ENCODE measurements at places on chromosomes 7 and 10.

GRCh38 chr10:26435852-26436251 lies 2.3 kb upstream of the APBB1IP start:
- no peak for DNase-seq

DNA sequence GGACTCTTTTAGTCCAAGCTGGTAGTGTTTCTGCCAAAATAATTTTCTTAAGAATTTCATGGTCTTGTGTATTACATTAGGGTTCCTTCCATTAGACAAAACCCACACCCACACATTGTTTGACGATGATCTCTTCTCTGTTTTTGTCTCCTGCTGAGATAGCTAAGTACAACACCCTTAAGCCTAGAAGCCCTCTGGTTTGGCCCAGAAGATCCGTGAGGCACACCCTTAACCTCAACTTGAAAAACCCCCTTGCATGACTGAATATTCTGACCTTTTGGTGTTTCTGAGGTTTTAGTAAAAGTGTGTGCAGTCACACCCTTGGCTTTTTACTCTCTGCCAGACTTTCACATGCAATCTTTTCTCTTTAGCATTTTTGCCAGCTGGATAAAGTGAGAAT lies 29.3 kb upstream of the ERCC6 start:
- no peak for DNase-seq

- no peak for DNase-seq
Measured at GRCh38 chr7:113120647-113121046, 2.3 kb upstream of the SMIM30 start.

GRCh38 chr10:33224251-33224965 lies 110.1 kb downstream of the NRP1 start:
- no peak for DNase-seq

DNA sequence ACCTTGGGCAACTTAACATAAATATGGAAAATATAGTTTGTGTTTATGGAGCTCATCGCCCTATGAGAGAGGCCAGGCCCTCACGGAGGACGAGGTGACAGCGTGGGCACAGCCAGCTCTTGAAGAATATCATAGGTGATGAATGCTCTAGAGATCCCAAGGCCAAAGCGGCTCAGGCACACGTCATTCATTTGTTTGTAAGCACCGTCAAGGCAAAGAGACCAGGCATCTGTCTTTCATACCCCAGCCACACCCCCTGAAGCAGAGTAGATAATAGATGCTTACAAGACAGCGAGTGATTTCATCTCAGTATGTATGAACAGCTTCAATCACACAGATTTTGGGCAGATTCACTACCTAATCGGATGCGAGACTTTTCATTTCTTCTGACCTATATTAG lies 242.1 kb upstream of the C7orf33 start:
- DNase-seq: no peak

- no peak for DNase-seq
Measured at GRCh38 chr7:25887795-25888559, 264.0 kb upstream of the NFE2L3 start.

- DNase-seq: no peak
Measured at GRCh38 chr10:81027223-81027622, 489.5 kb downstream of the SH2D4B start.

DNA sequence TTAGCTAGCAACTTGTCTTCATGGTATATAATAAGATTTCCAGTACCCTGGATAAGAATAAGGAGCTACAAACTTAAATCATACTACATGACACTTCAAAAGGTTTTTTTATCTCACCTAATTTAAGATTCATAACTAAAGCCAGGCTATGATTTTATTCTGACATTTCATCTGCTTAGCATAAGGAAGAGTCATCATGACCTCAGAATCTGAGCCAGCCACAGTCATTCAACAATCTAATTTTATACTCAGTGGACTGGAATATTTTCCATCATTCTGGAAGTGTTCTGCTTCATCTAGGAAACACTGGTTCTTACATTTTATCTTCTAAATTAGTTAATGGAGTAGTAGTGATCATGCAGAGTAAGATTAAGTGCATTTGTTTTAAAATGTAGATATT lies 102.1 kb upstream of the KCND2 start:
- DNase-seq: no peak

GRCh38 chr10:6008497-6009142 lies 31.3 kb upstream of the IL15RA start:
- peak; percentile 1 for DNase-seq

DNA sequence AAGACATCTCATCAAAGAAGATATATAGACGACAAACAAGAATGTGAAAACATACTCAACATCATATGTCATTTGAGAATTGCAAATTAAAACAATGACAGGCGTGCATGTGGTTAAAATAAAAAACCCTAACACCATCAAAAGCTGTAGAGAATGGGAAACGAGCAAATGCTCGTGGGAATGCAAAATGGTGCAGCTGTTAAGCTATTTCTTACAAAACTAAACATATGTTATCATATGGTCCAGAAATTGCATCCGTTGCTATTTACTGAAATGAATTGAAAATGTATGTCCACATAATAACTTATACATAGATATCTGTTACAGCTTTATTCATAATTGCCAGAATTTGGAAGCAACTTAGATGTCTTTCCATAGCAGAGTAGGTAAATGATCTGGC lies 574.4 kb downstream of the TNS3 start:
- DNase-seq: no peak

DNA sequence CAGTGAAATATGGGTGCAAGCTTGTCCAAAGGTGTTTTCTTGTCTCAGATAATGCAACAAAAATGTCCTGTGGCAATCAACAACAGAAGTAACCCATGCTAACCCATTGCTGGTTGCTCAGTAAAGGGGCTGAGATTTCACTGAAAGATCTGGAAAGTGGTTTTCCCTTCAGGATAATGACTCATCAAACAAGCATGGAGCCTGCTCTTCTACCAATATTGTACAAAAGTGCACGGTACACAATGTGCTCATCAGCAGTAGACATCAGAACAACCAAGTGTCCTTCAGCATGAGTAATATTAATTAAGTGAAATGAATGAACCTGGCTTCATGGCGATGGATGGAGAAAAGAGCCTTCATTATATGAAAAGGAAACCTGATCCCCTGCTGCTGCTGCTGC lies 287.1 kb upstream of the NEBL start:
- DNase-seq: no peak

DNA sequence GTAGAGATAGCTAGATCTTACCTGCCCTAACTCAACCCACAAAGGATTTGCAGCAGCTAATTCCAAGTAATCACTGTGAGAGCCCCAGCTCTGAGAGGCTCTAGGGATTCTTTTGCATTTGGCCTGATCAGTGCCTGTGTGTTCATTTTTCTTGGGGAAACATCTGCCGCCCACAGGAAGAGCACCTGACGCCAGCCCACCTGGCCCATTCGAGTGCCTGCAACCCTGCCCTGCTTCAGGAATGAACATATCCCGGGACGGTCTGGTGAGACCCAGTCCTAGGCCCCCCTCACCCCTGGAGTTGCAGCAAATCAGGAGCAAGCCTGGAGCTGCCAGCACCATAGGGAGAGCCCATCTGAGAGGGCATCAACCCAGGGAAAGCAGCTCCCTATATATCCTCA lies 38.8 kb downstream of the GSDME start:
- no peak for DNase-seq

DNA sequence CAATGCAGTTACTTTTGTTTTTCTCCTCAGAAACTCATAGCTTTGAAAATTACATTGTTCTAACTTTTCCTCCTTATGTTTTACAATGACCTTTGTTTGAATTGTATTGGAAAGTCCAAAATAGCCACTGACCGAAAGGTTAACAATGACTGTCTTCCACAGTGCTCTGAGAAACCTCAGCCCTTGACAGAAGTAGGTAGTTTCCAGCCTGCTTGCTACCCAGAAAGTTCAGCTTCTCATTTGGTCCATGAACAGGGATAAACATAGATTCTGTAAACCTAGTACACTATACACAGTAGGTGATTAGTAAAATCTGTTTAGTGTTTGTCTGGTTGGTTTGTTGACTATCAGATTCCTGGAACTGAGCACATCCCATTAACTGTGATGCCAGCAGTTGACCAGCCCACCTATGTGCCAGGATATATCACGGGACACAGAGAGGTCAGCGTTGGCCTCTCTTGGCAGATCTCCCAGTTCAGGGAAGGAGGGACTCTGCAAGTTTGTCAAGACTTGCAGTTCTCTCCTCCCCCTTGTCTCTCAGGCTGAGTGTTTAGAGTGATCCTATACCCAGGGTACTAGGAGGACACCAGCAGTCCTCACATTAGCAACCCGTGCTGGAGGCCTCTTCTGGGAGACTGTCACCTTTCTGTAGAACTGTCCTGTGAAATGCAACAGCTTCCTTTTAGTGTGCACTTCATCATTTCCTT lies 297.6 kb downstream of the ARHGAP12 start:
- DNase-seq: no peak

GRCh38 chr7:83267141-83267631 lies 104.5 kb upstream of the PCLO start:
- no peak for DNase-seq

GRCh38 chr7:88927-89231 lies 103.5 kb upstream of the FAM20C start:
- no peak for DNase-seq

DNA sequence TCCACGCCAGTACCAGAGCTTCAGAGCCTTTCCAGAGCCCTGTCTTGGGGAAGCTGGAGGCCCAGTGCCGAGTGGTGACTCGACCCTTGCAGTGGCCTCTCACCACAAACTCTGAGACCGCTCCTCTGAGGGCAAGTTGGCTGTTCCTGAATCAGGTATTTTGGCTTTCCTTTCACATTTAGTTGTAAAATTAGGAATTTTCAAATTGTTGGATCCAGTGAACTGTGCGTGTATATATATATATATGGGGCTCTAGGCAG lies 128.7 kb upstream of the UNC5B start:
- DNase-seq: no peak

GRCh38 chr10:107362306-107362705 lies 197.8 kb upstream of the SORCS1 start:
- no peak for DNase-seq

DNA sequence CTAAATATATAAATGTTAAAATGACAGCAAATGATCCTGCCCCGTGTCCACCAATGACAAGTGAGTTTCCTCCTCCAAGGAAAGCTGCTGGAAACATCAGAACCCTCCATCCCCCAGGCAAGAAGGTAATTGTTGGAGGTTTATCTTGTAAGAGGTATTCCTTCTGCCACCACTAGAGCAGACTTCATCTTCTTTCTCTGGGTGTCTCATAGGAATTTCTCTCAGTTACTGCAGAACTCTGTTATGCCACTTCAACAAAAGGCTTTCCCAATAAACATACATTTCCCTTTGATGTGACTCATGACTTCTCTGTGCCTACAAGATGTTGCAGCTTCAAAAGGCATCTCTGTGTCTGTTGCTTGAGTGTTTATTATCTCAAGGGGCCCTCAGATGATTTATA lies 279.1 kb downstream of the BMPER start:
- no peak for DNase-seq

DNA sequence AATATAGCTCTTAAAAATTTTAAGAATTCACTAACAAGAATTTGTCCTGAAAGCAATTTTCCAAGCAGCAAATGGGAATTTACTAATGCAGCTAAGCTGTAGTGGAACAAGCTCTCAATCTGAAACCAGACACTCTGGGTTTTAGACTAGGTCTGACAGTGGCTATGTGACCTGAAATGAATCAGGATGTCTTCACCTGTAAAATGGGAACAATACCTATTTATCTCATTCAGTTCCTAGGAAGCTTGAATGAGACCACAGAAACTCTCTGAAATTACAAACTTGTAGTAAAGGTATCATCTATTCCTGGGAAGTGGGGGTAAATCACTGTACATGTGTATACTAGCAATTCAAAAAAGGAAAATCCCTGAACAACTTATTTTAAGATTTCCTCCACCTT lies 1.2 kb downstream of the DNAJC2 start:
- no peak for DNase-seq

DNA sequence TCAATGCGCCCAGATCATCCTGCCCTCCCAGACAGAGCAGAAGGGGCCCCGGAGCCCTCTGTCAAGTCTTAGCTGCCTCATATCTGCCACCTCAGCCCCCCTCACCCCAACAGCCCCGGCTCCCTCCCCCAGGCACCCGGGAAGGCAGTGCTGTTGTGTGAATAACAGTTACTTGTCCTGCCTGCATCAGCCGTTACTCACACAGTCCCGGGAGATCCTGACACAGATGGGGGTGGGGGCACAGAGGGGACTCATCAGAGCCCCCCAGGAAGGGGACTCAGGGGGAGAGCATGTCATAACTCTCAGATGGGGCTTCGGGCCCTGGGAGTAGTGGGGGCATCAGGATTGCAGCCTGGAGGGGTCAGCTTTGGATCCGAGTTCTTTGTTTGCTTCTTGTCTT lies 12.4 kb upstream of the SERPINE1 start:
- no peak for DNase-seq

GRCh38 chr10:49448924-49449323 lies 53.0 kb upstream of the DRGX start:
- DNase-seq: no peak

- no peak for DNase-seq
Measured at GRCh38 chr10:17445400-17445998, 8.9 kb downstream of the ST8SIA6 start.

- no peak for DNase-seq
Measured at GRCh38 chr7:99898023-99898357, 21.2 kb upstream of the OR2AE1 start.

GRCh38 chr7:93148727-93149126 lies 542 bp upstream of the SAMD9L start:
- no peak for DNase-seq

GRCh38 chr10:6958711-6959110 lies 378.6 kb upstream of the PRKCQ start:
- no peak for DNase-seq

GRCh38 chr10:22491931-22492615 lies 146.8 kb downstream of the SPAG6 start:
- DNase-seq: peak; percentile 67

- no peak for DNase-seq
Measured at GRCh38 chr7:148738737-148739535, 40.2 kb downstream of the CUL1 start.

- DNase-seq: no peak
Measured at GRCh38 chr7:136956671-136957070, 88.2 kb downstream of the CHRM2 start.

GRCh38 chr7:148883266-148884048 lies 634 bp downstream of the EZH2 start:
- DNase-seq: peak; percentile 50

DNA sequence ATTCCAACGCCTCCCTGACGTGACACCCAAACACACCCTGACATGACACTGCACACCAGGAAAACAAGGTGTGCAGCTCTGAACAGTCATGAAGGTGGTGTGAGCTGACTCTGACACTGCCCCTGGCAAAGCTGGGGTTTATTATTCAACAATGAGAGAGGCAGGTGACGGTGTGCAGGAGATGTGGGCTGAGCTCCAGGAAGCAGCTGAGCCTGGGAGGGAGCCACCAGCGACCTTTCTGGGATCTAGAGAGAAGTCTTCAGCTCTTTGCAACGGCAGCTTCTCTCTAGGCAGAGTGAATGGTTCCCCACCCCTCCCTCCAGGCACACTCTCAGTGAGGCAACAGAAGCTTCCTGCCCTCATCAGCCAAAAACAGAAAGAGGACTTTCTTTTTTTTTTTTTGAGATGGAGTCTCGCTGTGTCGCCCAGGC lies 65.6 kb downstream of the SH3PXD2A start:
- no peak for DNase-seq

Measured in activated CD4-positive, alpha-beta T cell treated with anti-CD3 and anti-CD28 coated beads, Interleukin-2, amount 10 ng/mL, durations not matched to agents 7 days and 5 days (primary cell).